ENCODE measurements at places on chromosomes 7 and 10.

DNA sequence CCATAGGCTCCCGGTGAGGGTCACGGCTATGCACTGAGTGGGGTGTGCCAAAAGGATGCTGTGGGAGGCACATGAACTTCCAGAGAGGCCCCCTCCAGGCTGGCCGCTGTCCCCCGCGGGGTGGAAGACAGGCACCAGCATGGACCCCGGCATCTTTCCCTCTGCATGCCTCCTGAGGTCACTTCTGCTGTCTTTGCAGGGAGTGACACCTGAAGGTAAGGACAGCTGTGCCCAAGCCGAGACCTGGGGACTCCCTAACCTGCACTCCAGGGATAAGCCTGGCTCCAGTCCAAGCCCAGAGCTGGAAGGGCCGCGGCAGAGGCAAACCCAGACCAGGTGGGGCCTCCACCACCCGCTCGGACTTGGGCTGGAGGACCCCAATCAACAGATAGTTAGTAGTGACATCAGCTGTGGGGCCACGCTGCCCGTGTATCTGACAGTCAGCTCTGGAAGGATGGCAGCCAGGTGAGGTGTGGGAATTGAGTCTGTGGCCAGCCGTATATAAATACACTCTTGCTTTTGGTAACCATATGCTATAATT is 340.7 kb upstream of the MKI67 start:
- DNase-seq: no peak

- no peak for DNase-seq
Observed at GRCh38 chr7:17654940-17655339, 285.4 kb downstream of the SNX13 start.

- DNase-seq: no peak
Observed at GRCh38 chr7:81053623-81054022, 134.8 kb upstream of the SEMA3C start.

DNA sequence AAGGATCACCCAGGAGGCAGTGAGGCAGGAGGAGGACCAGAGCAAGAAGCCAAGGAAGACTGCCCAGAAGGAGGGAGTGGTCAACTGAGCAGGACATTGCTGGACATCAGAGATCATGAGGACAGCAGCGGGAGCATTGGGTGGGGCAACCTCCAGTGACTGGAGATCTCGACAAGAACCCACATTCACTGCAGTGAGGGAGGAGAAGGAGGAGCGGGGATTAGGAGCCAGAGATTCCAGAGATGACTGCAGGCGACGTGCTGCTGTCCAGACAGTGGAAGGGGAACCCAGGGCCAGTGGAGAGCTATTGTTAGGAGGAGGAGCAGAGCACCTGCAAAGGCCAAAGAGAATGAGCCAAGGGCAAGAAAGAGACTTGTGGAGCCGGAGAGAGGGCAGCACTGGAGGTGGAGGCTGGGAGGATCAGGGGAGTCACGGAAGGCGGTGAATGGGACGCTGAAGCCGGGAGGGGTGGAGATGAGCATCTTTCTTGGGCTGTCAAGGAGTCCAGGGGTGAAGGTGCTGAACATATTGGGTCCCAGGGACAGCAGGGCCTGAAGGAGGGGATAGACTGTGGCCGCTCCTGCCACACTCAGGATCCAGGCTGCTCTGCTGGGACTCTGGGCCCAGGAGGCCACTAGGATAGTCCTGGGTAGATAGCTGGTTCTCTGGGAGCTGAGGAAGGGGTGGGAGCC is 140.1 kb upstream of the UNC5B start:
- DNase-seq: no peak

- DNase-seq: no peak
Observed at GRCh38 chr7:132336797-132337196, 239.5 kb downstream of the PLXNA4 start.

GRCh38 chr10:90968328-90969081 is 47.6 kb upstream of the ANKRD1 start:
- DNase-seq: peak; percentile 32

- no peak for DNase-seq
Observed at GRCh38 chr10:71359364-71360046, 37.2 kb upstream of the CDH23 start.

GRCh38 chr7:85474234-85474633 is 287.4 kb upstream of the SEMA3D start:
- DNase-seq: no peak

DNA sequence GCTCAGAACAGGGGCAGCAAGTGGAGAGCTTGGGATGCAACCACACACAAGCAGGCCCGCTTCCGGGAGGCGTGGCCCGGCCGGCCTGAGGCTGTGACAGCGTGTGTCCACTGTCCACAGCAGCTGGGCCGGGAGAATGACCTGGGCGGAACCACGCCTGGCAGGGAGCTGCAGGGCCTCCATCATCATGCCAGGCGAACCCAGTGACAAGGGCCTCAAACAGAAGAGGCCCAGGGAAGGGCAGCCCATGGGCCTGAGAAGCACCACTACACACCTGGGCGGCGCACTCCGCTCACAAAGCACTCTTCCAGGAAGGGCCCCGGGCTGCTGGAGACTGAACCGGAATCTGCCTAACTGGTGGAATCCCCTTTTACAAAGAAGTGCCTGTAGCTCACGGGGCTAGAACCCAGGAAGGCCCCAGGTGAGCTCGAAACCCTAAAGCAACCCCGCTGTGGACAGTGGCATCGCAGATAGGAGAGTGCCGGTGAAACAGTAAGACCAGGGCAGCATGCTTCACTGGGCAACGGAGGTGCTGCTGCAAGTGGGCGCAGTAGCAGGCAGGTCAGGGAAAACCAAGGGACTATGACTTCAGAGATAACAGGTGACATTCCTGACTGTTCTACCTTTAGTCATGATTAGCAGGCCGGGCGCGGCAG is 66.0 kb downstream of the MAD1L1 start:
- DNase-seq: no peak

- DNase-seq: no peak
Observed at GRCh38 chr7:87810130-87810529, 66.0 kb downstream of the SLC25A40 start.

- no peak for DNase-seq
Observed at GRCh38 chr10:29920408-29921070, 138.8 kb downstream of the JCAD start.

DNA sequence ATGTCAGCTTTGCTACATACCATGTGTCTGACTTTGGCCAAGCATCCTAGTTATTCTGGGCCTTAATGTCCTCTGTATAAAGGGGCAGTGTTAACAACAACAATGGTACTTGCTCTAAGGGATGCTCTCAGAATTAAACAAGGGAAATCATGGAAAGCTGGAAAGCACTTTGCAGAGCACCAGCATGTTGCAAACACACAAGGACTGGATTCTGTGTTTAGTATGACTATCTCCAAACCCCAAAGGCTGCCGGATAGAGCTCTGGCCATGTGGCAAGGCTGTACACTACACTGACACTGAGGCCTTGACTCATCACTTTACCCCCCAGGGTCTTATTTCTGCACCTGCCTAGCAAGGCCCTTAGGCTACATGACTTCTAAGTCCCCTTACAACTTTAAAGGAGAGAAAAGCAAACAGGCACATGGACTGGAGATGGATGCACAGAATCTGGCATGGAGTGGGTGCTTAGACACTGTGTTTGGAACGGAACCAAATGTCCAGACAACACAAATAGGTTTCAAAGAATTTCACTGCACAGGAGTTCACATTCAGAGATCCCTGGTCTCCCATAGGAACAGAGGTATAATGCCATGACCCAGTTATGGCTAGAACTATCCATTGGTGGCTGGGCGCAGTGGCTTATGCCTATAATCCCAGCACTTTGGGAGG is 74.6 kb downstream of the FAM13C start:
- no peak for DNase-seq

DNA sequence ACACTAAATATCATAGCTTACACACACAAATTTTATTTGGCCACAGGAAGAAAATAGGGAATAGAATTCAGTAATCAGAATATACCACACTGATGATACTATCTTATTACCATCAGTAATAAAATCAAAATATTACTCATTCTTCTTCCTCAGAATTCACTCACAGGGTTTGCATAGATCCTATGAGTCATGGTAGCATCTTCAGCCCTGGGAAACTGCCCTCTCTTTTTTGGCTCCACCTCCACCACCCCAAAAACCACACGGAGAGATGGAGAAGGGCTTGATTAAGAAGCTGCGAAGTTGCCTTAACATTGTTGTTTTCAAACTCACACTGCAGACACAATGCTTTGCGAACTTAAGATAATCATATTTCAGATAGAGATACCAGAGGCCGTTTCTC is 154.1 kb upstream of the AHR start:
- peak; percentile 28 for DNase-seq

DNA sequence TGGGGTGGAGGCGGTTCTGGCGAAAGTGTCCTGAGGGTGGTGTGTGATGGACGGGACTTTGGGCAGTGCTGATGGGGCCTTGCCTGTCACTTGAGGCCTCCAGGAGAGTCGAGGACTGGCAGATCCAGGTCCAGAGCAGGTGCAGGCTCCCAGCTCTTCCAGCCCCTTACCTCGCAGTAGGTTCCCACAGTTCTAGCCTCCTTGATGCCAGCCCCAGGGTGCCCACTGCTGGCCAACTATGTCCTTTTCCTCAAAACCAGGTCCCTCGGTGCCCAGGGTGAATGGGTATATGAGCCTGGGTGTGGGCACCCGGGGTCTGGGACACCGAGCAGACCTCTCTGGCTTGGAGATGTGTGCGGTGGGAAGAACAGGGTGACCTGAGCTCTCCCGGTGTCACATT is 8.3 kb downstream of the FAM20C start:
- DNase-seq: no peak

DNA sequence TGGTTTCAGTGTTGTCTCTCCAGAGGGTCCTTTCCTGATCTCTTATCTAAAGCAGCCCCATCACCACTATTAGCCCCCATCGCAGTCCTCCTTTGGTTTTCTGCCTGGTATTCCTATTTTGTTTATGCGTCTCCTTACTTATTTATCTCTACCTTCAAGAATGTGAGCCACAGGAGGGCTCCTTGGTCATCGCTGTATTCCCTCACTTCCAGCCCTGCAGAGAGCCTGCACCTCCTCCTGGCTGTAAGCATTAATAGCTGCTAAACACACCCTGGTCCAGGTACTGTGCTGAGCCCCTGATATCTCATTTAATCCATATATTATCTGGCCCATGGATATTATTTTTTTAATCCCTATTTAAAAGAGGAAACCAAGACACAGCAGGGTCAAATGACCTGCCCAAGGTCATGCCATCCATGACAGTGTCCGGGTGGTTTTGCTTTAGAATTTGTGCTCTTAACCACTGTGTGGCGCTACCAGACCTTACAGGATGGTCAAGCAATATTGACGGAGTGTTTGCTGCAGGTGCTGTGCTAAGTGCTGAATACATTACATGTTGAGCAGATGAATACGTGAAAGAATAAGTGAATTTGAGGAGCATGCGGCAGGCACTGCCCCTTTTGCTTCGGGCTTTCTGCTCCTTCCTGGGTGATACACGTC is 227.2 kb downstream of the ADAM12 start:
- no peak for DNase-seq

DNA sequence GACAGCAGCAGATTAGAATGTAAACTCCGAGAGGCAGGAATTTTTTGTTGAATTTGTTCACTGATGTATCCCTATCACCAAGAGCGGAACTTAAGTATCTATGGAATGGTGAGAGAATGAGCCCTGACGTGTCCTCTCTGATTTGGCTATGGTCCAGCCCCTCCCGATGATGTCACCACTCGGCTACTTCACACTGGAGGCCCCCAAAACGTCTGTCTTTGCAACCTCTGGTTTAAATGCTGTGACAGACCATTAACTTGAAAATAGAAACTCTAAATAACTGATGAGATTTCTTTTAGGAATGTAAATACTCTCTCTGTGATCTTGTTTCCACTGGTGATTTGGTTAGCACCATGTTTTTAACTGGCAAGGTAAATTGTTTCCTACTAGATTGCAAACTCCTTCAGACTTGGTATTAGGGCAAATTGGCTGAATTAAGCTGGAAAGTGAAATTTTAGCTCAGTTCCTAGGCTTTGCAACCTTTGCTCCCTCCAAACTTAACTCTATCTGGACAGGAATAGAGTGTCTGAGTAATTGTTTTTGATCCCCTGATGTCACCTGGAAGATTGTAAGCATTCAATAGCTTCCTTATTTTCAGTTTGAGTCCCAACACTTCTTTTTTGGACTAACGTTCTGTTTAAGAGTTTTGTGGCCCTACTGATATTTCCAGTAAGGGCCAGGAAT is 19.1 kb downstream of the SLC16A12 start:
- peak; percentile 34 for DNase-seq

- DNase-seq: no peak
Observed at GRCh38 chr10:110433740-110434139, 64.0 kb upstream of the DUSP5 start.

DNA sequence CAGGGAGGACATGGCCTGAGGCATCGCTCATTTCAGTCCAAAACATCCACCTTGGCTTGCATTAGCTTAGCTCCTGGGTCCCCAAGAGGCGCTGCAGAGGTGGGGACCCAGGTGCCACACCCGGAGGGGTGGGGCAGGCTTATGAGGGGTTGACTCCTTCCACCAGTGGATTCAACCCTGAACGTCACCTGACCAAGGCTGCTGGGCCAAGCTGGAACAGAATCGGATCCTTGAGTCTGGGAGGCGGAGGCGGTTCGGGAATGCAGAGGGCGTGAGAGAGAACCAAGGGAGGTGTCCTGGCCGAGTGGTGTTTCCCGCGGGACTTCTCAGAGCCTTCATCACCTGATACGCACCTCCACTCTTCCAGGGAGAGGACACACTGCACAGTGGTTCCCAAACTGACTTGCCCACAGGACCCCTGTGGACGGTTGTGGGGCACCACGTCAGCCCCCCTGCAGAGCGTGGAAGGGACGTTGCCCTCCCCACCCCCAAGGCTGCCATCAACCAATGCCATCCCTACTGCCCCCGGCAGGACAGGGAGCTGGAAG is 4.5 kb upstream of the MICALL2 start:
- DNase-seq: no peak

- DNase-seq: no peak
Observed at GRCh38 chr7:135758531-135758932, 9.9 kb upstream of the FAM180A start.

DNA sequence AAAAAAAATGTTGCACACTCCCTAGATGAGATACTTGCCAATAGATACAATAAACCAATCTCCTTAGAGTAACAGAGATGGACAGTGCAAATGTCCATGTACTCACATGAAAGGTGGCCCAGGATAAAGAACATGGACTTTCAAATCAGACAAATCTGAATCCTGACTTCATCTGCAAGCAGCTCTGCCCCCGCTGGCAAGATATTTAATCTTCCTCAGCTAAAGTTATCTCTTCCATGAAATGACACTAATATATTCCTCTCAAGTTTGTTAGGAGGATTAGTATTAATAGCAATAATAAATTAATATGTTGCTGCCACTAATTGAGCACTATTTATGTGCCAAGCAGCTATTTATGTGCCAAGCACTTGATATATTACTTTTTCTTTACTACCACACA is 148.6 kb upstream of the YAE1 start:
- no peak for DNase-seq

GRCh38 chr7:92699966-92700514 is 109.8 kb upstream of the FAM133B start:
- DNase-seq: no peak

- DNase-seq: no peak
Observed at GRCh38 chr10:109862041-109862440, 61.3 kb downstream of the XPNPEP1 start.

DNA sequence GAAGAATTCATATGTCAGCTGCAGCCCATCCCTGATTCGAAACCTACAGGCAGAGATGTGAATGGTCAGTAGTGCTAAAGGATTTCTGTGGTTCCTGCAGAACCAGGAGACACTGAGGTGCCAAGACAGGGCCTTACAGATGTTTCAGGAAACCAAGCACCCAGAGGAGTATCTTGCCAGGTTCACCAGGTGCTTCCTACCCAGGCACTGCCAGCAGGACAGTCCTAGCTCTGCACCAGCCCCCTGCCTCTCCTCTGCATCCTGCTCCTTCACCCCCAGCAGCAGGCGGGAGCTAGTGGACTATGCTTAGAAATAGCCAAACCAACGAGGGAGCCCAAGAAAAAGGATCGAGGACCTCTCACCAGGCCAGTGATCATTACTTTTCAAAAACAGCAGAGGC is 4.2 kb upstream of the IKZF1 start:
- DNase-seq: no peak
